ENCODE measurements at places on chromosomes 7 and 10. TPM values are rescaled to one million over a fixed set of nuclear protein-coding genes. Genes with fewer than 3 reads are reported as not detected.

The NPFFR1 gene
- not detected for total RNA-seq

The CUBN gene
- 0.71 TPM for total RNA-seq

The FAS gene
- total RNA-seq, result 41.4 TPM

The CFAP70 gene
- total RNA-seq, result 0.68 TPM

The ELMO1 gene
- 0.14 TPM for total RNA-seq

The HYAL4 gene
- 0.14 TPM for total RNA-seq

The TFR2 gene
- total RNA-seq, result under 0.01 TPM

The MYL10 gene
- not detected for total RNA-seq

The ADAM22 gene
- total RNA-seq, result 0.07 TPM

The PTPN20 gene
- 3.4 TPM for total RNA-seq

The OPN4 gene
- total RNA-seq, result not detected

The RSPH10B2 gene
- 0.34 TPM for total RNA-seq

Measured in nasal cavity respiratory epithelium epithelial cell of viscerocranial mucosa (primary cell).